Midbrain (tissue), 1 donor: ENCODE measurements at places on chromosomes 6 and 20.

DNA sequence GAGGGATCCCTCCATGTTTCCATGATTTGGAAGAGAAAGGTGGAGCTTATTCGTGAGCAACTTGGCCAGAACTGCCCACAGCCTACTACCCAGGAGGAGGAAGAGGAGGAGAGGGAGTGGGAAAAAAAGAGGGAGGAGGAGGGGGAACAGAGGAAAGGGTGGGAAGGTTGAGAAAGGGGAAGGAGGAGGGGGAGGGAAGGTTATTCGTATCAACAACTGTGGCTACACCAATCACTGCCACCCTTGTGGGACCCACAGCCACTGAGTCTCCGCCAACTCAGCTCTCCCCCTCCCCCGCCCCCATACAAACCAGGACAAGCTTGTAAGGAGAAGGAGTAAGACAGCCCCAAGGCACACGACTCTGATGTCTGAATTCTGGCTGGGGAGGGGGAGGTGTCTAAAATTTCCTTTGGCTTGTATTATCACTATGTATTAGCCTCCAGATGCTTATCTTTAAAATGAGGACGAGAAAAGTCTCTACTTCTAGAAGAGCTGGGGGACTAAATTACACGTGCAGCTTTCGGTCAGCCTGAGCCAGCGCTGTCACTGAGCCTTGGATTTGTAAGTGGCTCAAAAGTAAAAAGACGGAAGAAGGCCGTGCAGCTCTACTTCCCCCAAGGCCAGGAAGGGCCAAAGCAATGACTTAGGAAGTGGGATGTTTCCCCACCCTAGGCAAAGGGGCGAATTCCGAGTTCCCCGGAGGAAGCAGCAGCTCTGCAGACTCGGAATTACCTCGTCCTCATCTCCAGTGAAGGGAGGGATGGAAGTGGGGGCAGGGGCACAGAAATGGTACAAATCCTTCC is 1.0 kb downstream of the FKBP1A start:
- no peak for DNase-seq

DNA sequence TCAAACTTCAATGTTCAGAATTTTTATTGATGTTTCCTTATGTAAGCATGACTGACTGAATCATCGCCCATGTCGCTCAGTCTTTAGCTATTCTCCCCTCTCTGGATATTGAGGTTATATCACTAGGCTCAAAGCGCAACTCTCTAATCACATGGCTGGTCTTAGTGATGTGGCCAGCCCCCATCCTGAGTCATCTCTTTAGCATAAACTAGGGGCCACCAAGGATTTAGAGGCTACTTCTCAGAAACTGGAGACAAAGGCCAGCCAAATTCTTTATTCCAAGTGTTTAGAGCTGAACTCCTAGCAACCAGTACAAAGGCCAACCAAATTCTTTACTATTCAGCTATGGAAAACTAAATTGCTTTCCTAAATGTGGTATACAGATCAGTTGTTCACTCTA is 61.4 kb downstream of the FAM135A start:
- DNase-seq: peak; percentile 5

DNA sequence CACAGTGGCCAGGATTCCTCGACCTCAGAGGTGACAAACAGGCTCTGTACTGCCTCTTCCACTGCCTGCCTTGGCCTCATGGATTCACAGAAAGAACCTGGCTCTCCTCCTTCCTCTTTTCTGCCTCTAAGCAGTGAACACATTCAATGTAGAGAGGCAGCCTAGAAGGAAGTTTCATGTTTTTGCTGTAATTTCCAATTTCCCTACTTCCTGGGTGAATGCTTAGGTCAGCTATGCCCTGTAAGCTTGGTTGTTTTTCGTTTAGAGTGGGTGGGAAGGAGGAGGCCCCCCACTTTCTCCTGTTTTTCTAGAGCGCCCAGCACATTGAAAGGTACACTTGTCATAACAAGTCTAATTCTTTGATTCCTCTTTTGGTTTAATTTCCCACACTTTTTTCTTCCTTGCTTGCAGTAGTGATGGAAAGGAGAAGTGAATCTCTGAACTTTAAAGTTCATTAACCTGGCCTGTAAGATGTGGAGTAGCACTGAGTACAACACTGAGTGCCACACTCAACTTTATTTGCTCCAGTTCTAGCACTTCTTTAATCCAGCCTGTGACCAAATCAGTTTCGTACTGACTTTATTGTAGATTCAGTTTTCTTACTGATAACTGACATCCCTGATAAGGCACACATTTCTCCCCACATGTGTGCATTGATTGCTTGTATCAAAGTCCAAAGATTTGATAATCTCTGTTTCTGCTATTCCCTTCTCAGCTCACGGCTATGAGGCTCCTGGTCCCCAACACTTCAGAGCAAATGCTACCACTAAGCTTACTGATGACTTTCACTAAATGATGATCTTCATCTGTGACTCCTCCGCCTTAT is 100.0 kb upstream of the MAN1A1 start:
- no peak for DNase-seq

- DNase-seq: no peak
These were observed 123.0 kb downstream of the SASH1 start for GRCh38 chr6:148465670-148466069.

GRCh38 chr6:7624796-7625710 is 35.1 kb downstream of the SNRNP48 start:
- no peak for DNase-seq

GRCh38 chr6:142008781-142009180 is 123.9 kb upstream of the GJE1 start:
- no peak for DNase-seq

- DNase-seq: no peak
These were observed 15.5 kb downstream of the SIM1 start for GRCh38 chr6:100449239-100449691.

DNA sequence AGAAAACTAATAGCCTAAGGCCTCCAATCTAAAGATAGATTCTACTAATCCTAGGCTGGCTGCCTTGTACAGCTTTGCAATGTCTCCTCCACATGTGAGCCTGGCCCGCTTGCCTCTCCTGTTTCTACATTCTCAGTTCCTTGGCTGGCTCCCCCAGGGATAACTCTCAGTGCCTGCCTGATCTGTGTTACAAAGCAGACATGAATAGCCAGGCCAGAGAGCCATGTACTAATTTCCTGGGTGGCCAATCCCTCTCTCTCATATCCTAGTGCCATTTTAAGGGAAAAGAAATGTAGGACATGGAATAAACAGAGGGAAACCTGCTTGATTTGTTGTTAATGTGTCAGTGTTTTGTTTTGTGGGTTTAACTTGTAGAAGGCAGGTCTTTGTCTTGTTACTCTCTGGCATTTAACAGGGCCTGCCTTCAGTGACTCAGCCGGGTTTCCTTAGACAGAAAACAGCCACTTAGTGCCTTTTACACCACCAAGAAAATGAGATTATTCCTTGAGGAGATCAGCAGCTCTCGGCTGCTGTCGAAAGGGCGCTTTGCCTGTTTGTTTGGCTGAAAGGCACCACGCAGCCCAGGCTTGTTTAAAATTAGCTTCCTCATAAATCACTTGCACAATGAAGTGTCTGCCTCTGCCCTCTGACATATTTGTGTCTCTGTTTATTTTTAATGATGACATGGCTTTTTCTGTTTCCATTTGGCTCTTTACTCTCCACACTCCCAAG is 702.7 kb downstream of the MAFB start:
- DNase-seq: peak; percentile 28

DNA sequence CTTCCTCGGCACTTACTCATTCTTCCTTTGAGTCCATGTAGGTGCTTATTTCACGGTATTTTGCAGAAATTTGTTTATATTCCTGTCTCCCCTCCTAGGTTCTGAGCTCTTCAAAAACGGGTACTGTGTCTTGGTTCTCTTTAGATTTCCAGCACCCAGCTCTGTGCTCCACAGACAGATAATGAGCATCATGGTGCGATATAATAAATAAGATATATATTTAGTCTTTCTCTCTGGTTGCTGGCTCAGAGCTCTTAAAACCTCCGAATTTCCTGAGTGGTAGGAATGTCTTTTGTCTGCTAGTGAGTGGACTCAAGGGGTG is 108.1 kb upstream of the GPR6 start:
- DNase-seq: no peak

- DNase-seq: no peak
These were observed 66.8 kb upstream of the RPS6KA2 start for GRCh38 chr6:166693880-166694279.

- DNase-seq: no peak
These were observed 35.1 kb upstream of the UNC93A start for GRCh38 chr6:167255918-167256553.

GRCh38 chr6:92684386-92684785 is 735.0 kb downstream of the EPHA7 start:
- no peak for DNase-seq

DNA sequence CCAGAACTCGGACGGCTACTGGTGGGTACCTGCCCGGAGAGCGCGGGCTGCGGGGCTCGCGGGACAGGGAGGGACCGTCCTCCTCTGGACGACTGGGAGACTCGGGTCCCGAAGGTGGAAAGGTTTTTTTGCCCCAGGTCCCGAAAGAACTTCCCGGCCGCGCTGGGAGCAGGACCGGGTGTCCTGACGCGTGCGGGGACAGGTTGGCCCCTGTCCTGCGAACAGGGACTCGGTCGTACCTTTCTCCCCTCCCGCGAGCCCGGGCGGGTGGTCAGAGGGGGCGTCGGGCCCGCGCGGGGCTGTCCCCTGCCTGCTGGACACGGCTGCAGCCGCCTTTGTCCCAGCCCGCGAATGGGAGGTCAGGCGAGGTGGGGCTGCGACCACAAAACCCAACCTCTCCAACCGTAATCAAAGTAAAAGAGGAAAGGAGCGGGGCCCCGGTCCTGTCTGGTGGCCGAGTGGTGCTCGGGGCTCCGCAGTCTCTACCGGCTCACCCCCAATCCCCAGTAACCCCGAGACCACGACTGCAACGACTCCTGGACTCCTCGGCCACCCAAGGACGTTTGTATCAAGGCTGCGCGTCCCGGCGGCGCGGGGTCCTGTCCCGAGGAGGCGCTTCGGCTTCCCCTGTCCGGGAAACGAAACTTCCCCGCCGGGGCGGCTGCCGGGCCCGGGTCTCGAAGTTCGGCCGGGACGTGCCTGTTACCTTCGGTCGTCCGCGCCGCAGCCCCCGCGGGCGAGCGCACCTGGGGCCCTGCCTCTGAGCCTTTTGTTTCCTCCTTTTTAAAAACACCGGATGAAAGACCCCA is 798 bp downstream of the DSP start:
- DNase-seq: no peak

DNA sequence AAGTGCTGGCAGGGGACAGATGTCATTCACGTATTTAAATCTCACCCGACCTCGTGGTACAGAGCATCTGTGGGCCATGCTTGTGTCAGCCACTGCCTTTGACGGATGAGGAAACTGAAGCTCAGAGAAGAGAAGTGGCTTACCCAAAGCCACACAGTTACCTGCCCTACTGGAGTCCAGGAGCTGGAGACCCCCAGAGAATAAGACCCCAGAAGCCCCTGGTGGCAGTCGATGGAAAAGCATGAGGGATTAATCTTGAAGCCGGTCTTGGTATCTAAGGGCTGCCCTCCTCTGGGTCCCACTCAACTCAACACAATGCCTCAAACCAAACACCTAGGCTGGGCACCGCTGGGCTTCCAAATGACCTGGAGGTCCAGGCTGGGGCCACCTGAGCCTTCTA is 83.1 kb downstream of the GRM4 start:
- no peak for DNase-seq

DNA sequence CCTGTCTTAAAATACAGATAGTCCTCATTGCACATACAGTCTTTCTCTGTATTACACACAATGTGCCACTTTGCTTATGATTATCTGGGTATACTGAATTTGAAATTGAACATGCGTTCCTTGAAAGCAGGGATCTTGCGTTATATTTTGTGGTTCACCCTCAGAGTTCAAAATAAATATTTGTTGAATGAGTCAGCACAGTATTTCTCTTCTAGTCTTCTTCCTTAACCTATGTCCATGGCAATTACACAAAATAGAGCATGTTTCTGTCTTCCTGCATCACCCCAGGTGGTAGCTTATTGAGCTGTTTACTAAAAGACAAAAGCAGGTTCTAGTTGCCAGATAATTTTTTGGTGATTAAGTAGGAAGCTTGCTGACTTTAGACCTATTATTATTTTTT is 272.9 kb upstream of the FERMT1 start:
- no peak for DNase-seq

- DNase-seq: no peak
These were observed 218.5 kb downstream of the ARHGAP18 start for GRCh38 chr6:129491436-129491835.

DNA sequence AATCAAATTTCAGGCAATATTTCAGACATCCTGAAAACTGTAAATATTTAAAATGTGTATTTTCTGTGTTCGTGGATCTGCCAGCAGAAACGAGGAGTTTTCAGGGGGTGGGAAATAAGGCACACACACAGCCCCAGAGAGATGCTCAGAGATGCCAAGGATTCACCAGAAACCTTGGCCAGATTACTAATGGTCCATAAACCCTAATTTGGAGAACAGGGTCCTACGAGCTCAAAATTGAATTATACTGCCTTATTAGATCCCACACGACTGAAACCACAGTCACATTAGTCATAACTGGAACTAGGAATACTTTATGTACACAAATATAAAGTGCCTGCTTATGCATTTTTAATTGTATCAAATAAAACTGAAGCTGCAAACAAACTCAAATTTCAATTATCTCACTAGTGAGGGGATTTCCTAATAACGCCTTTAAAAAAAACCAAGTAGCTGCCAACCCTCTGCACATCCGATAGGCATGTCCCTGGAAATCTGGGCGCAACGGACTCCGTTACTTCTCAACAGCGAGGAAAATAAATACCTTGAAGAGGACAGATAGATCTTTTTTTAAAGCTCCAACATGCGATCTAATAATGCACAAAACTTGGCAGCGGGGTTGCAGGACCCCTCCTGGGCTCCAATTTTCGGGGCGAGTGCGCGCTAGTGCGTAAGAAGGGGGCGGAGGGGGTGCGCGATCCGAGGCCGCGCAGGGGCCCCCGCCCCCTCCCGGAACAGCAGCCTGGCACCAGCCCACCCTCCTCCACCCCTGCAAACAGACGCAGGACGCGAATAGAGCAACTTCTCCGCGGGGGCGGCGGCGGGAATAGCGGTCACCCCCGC is 897 bp downstream of the CHD6 start:
- peak; percentile 7 for DNase-seq

- DNase-seq: peak; percentile 6
These were observed 26.1 kb upstream of the FANCE start for GRCh38 chr6:35426074-35426473.

DNA sequence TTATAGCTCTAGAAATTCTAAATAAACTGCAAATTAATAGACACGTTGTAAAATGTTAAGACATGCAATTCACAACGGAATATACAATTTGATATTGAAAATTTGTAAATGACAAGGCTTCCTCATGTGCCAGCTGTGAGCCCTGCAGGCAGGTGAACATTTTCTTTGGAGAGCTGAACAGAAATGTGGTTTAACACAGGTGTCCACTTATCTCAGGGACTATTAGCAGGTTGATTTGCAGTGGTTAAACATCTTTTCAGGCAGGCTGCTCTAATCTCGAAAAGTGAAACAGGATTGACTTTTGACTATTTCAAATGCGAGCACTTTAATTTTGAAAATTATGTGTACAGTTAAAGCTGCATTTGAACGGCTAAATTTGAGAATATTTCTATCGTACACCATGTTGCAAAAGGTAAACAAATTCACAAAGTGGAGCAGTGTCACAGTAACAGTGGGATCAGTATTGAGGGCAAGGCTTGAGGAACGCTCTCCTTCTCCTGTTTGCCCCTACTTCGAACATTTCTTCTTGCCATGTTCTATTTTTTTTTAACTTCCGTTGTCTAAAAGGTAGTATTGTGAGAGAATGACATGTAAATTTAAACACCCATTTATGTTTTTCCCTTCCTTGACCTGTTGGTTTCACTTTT is 210.8 kb downstream of the CDKAL1 start:
- no peak for DNase-seq

- no peak for DNase-seq
These were observed 35.9 kb upstream of the FAM50B start for GRCh38 chr6:3813150-3813780.
